ENCODE measurements at places on chromosomes 2 and 18.
A peak's percentile ranks its signal among the peaks of the same experiment; 100 is the strongest.

GRCh38 chr2:119536707-119537106 is 7.5 kb upstream of the CFAP221 start:
- DNase-seq, result no peak

DNA sequence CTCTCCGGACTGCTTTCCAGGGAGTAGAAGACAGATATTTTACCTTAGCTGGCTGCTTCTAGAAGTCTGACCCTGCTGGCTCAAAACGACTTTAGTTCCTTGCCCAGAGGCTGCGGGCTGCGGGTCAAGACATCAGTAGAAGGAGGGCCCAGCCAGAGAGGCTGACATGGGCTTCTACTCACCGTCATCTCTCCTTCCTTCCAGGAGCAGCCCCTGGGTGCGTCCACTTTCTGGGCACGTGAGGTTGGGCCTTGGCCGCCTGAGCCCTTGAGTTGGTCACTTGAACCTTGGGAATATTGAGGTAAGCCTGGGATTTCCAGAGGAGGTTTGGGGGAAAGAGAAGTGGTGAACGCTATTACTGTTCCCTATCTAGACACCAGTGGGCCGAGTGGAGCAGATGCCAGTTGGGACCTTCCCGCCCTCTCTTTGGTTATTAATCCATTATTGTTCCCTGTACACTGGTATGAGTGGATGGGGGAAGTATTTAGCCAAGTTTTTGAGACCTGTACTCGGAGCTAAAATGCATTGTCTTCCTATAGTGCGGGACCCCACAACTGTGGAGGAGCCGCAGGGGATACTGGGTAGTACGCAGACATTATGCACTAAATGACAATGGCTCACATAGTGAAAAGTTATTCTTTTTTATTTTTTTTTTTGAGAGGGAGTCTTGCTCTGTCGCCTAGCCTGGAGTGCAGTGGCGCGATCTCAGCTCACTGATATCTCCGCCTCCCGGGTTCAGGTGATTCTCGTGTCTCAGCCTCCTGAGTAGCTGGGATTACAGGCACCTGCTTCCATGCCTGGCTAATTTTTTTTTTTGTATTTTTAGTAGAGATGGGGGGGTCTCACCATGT is 26.3 kb upstream of the CASP8 start:
- DNase-seq, result no peak

GRCh38 chr2:30826481-30826880 is 19.2 kb upstream of the CAPN13 start:
- DNase-seq, result no peak

- no peak for DNase-seq
Observed at GRCh38 chr2:240725266-240725665, 33.6 kb downstream of the AQP12A start.

- DNase-seq, result no peak
Observed at GRCh38 chr2:194550702-194551101, 1106.3 kb upstream of the SLC39A10 start.

DNA sequence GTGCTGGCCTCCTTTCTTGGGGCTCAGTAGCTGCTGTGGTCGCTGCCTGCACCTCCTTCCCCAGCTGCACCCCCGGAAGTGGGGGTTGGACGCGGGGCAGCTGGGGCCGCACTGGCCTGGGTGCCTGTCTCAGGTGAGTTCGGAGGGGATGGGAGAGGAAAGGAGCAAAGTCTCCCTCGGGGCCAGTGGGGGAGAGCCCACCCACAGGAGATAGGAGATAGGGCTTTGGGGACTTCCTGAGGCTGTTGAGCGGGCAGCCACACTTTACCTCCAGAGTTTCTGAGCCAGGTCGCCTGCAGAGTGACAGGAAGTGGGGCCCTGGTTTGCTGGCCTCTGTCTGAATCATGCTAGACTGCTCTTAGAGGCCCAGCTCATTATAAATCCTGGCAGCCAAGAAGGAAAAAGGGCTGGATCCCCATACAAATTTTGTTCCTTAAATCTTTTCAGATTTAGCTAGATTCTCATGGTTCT is 8.1 kb downstream of the MBP start:
- DNase-seq, result peak; percentile 51

GRCh38 chr2:44578471-44579093 is 216.8 kb downstream of the CAMKMT start:
- DNase-seq, result no peak

DNA sequence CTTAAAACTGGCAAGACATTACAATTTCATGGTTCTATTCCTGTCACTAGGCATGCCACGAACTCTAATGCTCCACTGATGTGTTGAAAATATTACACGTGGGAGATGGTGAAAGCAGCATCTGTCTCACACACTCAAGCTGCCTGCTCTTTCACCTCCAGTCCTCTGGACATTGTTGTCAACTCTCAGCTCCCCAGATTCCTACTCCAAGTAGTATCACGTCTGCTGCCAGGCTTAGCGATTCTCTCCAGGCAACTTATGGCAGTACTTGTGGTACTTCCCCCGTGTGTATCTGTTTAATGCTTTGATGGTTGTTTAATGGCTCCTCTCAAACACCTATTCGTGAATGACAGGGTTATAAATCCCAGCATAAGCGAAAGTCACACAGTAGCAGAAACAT is 103.8 kb downstream of the TMEFF2 start:
- DNase-seq, result no peak

DNA sequence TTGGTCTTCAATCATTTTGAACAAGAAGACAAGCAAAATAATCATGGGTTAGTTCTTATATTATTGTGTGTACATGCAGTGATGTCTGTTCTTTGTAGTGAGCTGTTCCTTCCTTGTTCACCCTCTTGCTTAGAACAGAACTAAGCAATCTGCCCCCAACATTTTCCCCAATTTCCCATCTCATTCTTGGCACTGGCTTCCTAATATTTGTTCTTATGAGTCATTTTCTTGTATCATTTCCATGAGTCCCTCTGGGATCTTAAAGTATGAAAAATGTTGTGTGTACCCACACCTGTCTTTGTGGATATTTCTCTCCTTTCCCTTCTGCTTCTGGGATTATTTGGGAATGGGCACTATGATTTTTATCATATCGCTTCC is 3.5 kb upstream of the IL1B start:
- no peak for DNase-seq

GRCh38 chr2:231530099-231531011 is at the start of gene NMUR1:
Gene NMUR1 (minus strand): TSS chr2:231530445. CDS start chr2:231530361, 84 bp downstream.
- DNase-seq, result peak; percentile 60

- no peak for DNase-seq
Observed at GRCh38 chr18:70149156-70149555, 56.3 kb downstream of the RTTN start.

DNA sequence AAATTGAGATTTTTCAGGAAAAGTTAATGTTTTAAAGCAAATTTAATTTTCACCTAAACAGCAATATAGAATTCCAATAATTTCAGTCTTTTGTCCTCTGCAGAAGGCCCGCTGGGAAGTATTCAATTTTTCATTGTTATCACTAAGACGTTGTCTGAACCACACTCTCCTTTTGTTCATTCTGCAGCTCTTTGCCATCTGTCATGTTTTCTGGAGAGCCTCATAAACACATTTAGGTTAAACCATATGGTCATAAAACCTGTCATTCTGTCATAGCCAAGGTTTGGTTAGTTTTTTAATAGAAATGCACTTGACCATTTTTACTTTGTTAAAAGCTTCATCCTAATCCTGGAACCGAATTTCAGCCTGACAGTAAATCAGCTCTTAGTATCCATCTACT is 54.0 kb upstream of the PGAP1 start:
- no peak for DNase-seq

GRCh38 chr2:46720592-46721185 is 194.9 kb downstream of the MCFD2 start:
- DNase-seq, result no peak

DNA sequence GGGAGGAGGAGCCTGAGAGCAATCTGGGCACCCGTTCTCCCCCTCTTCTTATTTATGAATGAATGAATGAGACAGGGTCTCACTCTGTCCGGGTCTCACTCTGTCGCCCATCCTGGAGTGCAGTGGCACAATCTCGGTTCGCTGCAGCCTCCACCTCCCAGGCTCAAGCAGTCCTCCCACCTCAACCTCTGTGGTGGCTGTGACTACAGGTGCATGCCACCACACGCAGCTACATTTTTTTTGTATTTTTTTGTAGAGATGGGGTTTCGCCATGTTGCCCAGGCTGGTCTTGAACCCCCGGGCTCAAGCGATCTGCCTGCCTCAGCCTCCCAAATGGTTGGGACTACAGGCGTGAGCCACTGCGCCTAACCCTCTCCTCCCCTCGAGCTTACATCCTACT is 198.4 kb downstream of the NEDD4L start:
- DNase-seq, result no peak

GRCh38 chr18:61714421-61714820 is 178.4 kb downstream of the RNF152 start:
- DNase-seq, result peak; percentile 36

DNA sequence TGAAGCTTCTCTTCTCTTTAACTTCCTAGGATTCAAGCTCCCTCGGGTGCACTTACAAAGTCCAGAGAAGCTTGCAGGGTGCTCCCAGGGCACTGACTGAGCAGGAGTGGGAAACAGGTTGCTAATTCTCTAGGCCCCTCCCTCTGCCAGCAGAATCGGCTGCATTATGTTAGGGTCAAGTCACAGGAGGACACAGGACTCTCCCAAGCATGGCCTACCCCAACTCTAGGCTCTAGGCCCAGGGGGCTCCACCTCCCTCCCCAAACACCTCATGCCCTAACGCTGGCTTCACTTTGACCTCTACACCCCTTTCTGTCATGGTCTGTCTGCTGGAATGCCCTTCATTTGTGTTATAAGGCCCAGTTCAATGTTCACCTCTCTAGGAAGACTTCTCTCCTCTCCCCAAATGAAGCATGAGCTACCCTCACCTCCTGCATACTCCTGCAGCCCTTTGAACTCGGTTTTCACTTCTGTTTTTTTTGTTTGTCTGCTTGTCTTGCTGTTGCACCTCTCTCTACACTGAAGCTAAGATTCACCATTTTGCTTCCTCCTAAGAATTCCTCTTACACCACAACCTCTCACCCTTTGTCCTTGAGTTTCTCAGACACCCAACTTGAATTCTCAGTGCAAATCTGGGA is 521.8 kb upstream of the ID2 start:
- no peak for DNase-seq

- DNase-seq, result no peak
Observed at GRCh38 chr2:238120463-238121298, 17.8 kb upstream of the KLHL30 start.

- no peak for DNase-seq
Observed at GRCh38 chr2:164782323-164782722, 59.3 kb downstream of the COBLL1 start.

DNA sequence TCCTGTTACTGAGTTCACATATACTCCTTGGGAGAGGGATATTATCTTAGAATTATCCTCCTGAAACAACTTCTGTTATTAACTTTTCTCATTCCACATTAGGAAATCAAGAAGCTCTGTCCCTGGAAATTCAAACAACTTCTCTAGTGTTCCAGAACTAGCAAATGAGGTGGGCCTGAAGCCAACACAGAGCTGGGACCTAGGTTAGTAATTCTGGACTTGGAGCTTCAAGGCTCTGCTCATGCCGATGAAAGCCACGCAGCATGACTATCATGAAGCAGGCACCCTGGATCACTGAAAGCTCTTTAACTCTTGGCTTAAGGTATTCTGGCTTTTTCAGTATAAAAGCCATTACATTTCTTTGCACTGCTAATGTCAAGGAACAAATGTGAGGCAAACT is 242.7 kb downstream of the TGIF1 start:
- no peak for DNase-seq

DNA sequence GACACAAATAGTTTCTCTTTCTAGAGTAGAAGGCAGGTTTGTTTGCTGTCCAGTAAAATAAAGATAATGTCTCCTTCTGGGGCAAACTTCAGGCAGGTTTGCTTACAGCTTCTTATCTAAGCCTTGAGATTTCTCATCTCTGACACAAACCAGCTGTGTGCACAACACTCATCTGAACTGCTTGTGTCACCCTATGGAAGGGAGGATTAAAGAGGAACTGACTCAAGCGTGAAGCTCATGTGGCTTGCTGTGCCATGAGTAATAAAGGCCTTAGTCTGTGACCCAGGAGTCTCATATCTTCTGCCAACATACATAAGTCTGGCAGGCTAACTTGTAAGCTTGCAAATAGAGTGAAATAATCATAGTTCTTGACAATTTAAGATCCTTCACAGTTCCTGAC is 24.2 kb upstream of the CPO start:
- DNase-seq, result peak; percentile 58

DNA sequence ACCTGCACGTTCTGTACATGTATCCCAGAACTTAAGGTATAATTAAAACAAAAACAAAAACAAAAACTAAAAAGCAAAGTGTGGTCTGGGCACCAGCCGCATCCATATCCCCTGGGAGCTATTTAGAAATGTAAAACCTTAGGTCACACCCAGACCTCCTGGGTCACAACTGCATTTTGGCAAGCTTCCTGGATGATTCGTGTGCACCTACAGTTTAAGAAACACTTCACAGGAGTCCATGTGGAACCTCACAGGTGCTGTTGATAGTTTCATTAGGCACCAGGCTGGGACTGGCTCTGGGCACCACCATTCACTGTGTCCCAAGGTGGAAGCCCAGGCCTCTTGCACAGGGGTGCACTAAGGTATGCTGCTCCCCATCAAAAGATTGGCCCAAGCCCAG is 103.6 kb upstream of the BOD1L2 start:
- no peak for DNase-seq

DNA sequence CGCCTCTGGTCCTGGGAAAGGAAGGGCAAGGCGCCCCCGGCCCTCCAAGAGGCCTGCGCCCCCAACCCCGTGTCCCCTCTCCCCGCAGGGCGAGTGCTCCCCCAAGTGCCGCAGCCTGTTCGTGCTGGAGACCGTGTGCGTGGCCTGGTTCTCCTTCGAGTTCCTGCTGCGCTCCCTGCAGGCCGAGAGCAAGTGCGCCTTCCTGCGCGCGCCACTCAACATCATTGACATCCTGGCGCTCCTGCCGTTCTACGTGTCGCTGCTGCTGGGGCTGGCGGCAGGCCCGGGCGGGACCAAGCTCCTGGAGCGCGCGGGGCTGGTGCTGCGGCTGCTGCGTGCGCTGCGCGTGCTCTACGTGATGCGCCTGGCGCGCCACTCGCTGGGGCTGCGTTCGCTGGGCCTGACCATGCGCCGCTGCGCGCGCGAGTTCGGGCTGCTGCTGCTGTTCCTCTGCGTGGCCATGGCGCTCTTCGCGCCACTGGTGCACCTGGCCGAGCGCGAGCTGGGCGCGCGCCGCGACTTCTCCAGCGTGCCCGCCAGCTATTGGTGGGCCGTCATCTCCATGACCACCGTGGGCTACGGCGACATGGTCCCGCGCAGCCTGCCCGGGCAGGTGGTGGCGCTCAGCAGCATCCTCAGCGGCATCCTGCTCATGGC is 52.4 kb downstream of the SLC66A2 start:
- DNase-seq, result no peak

- DNase-seq, result no peak
Observed at GRCh38 chr2:228377533-228377932, 196.0 kb upstream of the SPHKAP start.
